ENCODE measurements at places on chromosomes 12 and 14. TPM values are rescaled to one million over a fixed set of nuclear protein-coding genes. Genes with fewer than 3 reads are reported as not detected.

Gene LRCOL1
- not detected for total RNA-seq

GRCh38 chr12:2075508-2076195, 22.9 kb downstream of the CACNA1C start:
- H3K4me3 ChIP-seq, result no peak overlapping the region
- DNase-seq, result no peak
- H3K27ac ChIP-seq, result no peak overlapping the region
- H3K36me3 ChIP-seq, result peaks cover 31% of the 10 kb centered on the region

DNA sequence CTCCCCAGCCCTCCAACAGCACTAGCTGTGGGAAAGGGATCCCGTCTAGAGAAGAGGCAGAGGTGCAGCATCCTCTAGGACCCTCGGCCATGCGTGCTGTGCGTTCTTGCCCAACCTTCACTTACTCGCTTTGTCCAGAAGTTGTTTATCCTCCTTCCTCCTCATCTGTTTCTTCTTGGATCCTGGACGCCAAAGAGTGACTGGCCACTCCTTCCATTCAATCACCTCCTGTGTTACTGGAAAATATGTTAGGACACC, 140.5 kb downstream of the ZFP36L1 start:
- no peaks in the 10 kb centered on the region for H3K27me3 ChIP-seq
- H3K36me3 ChIP-seq, result peaks cover 9% of the 10 kb centered on the region
- H3K4me1 ChIP-seq, result peaks cover 45% of the 10 kb centered on the region
- peak overlapping the region; percentile 71 for H3K27ac ChIP-seq
- DNase-seq, result no peak
- no peak overlapping the region for H3K4me3 ChIP-seq

DNA sequence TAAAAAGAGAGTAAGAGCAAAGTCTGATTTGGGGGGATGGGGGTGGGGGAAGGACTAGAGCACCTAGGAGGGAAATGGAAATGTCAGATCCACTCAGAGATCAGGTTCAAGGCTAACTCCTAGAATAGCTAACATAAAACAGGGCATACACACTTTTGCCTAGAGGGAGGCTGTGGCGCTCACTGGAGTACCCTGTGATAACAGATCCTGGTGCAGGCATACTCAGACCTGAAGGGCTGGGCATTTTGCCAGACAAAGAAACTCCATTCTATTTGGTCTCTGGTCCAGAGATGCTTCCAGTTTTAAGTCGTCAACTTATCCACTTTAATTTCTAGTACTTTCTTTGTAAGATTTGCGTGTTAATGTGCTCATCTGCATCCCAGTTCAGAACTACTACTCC, 5.8 kb downstream of the CTDSP2 start:
- peak overlapping the region; percentile 94 for H3K4me3 ChIP-seq
- peaks cover 7% of the 10 kb centered on the region for H3K36me3 ChIP-seq
- DNase-seq, result no peak
- no peaks in the 10 kb centered on the region for H3K27me3 ChIP-seq
- H3K27ac ChIP-seq, result peak overlapping the region; percentile 13
- peaks cover 84% of the 10 kb centered on the region for H3K4me1 ChIP-seq

DNA sequence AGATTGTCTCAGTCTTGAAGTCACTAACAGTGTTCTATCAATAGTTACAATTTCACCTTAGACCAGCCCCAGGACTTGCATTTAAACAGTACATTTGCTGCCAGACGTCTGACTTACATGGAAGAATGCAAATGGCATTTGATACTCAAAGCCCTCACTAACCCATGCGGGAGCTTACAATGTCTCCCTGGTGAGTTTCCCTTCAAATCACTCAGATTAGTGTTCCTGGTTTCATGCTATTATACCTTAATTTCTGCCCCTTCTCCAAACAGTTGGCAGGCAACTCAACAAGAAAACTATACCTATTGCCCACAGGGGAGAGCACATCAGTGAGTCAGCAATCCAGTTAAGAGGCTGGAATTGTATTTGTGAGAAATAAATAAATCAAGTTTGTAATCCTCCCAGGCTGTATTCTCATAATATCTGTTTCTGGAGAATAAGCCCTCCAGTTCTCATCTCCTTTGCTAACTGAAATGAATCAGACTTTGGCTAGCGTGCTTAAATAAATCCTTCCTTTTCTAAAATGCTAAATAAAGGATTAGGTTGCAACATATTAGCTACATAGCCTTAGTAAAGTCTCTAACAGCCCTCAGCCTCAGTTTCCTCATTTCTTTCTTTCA, 23.7 kb downstream of the GSTZ1 start:
- H3K4me1 ChIP-seq, result peaks cover 22% of the 10 kb centered on the region
- H3K27ac ChIP-seq, result peak overlapping the region; percentile 16
- H3K4me3 ChIP-seq, result no peak overlapping the region
- H3K27me3 ChIP-seq, result no peaks in the 10 kb centered on the region
- H3K36me3 ChIP-seq, result peaks cover 44% of the 10 kb centered on the region

- peaks cover 8% of the 10 kb centered on the region for H3K4me1 ChIP-seq
- no peak overlapping the region for H3K27ac ChIP-seq
- H3K27me3 ChIP-seq, result peaks cover 41% of the 10 kb centered on the region
- no peak overlapping the region for H3K4me3 ChIP-seq
- no peaks in the 10 kb centered on the region for H3K36me3 ChIP-seq
Observed at GRCh38 chr12:49900371-49900770, 3.3 kb downstream of the FAIM2 start.
